ENCODE measurements at places on chromosomes 2 and 18. TPM values are rescaled to one million over a fixed set of nuclear protein-coding genes. Genes with fewer than 3 reads are reported as not detected.

DNA sequence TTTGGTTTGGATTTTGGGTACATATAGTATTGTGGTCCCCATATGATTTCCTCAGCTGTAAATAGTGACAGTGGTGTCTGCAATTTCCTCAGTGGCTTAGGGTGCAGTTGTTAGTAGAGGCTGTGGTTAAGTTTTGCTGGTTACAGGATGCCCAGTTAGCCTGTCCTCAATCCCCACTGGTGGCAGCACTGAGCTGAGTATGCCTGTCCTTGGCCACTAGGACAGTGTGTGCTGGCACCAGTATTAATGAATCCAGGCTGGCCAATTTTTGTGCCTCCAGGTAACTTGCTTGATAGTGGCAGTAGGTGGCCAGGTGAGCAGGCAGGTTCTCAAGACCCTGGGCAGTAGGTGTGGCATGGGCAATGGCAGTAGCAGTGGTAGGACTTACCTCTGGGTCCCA, 973.1 kb downstream of the TMEM182 start:
- no peak for ATAC-seq

- ATAC-seq: no peak
Measured at GRCh38 chr2:20214566-20215182, 10.3 kb downstream of the SDC1 start.

GRCh38 chr2:85978883-85979780, 90.3 kb upstream of the ST3GAL5 start:
- ATAC-seq: no peak

DNA sequence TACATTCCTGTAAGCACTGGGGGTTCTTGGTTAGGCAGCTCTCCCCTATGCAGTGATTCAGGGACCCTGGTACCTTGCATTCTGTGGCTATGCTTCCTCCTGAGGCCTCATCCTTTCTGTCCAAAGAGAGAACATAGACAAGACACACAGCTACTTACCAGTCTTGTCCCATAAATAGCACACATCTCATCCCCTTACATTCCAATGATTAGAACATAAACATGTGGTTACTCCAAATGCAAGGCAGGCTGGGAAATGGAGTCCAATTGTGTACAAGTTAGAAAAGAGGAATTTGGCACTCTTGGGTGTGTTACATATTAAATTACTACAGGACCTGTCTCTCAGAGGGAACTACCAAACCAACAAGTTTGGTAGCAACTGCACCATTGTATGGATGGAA, 171.3 kb downstream of the ARHGAP15 start:
- no peak for ATAC-seq

DNA sequence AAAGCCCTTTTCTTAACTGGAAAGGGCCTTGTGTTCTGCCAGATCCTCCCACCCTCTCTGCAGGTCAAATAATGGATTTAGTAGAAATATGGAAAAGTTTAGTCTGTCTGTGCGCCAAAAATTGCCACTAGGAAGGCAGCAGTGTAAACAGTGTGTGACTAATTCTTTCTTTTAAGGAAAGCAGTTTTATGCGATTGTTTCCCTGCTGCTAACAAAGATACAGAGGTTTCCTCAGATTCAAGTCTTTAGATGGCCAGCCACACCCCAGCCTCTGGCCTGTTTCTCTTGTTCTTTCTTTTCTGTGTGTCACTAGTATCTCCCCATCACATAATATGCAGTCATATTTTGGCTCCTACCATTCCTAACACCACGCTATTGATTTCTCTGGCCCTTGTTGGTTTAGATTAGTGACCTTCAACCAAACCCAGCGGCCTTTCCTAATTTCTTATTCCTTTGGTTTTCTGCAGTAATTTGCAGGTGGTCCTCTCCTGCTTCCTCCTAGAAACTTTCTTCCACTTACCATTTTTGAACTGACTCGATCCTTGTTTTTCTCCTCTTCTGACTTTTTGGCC, 157.4 kb downstream of the LTBP1 start:
- no peak for ATAC-seq

- ATAC-seq: no peak
Measured at GRCh38 chr2:8278709-8279354, 403.0 kb upstream of the ID2 start.

- ATAC-seq: no peak
Measured at GRCh38 chr18:12422936-12423335, 15.2 kb downstream of the PRELID3A start.

DNA sequence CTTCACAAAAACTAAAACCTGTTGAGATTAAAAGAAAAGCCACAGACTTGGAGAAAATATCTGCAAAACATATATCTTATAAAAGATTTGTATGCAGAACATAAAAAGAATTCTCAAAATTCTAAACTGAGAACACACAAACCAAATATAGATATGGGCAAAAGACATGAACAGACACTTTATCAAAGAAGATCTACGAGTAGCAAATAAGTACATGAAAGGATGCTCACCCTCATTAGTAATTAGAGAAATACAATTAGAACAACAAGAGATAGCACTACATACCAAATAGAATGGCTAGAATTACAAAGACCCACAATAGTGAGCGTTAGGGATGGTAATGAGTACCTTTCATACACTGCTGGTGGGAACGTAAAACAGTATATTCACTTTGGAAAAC, 63.9 kb upstream of the ZNF397 start:
- no peak for ATAC-seq

DNA sequence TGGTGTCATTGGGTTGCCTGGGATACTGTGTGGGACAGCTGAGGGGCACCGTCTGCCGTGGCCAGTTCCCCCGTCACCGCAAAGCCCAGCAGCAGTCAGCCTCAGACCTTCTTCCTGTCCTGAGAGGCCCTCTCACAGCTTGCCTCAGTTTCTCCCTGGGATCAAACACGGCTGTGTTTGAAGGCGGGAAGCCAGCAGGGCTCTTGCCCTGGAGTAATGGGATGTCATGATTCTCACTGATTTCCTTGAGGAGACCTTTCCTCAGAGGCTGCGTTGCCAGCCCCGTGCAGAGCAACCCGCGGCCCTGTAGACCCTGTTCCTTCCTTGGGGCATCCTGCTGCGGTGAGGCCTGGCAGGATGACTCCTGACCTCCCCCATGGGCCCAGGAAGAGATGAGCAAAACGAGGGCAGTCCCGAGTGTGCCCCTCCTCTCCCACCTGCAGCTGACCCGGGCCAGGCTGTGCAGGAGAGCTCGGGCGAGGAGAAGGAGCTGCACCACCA, 13.9 kb upstream of the NFATC1 start:
- no peak for ATAC-seq

DNA sequence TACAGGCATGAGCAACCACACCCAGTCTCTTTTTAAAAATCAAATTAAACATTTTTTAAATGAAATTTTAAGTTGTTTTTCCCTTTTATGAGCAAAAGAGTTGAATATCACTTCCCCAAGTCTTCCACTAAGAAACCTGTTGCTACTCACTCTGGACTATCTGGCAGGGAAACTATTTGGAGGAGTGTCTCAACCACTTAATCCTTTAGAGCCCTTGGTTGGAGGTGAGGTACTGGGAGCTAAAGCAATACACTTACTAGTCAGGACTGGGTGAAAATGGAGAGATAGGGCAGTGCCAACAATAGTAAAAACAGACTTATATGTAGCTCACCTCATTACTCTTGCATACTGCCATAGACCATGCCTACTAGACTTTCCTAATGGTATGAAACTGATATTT, 135.5 kb downstream of the RND3 start:
- ATAC-seq: no peak

GRCh38 chr2:11822746-11823451, 76.5 kb downstream of the LPIN1 start:
- no peak for ATAC-seq

GRCh38 chr2:118791483-118791882, 56.0 kb downstream of the EN1 start:
- no peak for ATAC-seq

DNA sequence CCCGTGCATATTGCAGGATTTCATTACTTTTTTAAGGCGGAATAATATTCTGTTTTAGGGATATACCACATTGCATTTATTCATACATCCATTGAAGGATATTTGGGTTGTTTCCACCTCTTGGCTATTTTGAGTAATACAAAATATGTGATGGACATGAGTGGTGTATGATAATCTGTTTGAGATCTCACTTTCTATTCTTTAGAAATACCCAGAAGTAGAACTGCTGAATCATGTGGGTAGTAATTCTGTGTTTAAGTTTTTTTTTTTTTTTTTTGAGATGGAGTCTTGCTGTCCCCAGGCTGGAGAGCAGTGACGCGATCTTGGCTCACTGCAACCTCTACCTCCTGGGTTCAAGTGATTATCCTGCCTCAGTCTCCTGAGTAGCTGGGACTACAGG, 201.4 kb downstream of the NYAP2 start:
- no peak for ATAC-seq

GRCh38 chr2:1990724-1991123, 246.4 kb upstream of the PXDN start:
- ATAC-seq: no peak

DNA sequence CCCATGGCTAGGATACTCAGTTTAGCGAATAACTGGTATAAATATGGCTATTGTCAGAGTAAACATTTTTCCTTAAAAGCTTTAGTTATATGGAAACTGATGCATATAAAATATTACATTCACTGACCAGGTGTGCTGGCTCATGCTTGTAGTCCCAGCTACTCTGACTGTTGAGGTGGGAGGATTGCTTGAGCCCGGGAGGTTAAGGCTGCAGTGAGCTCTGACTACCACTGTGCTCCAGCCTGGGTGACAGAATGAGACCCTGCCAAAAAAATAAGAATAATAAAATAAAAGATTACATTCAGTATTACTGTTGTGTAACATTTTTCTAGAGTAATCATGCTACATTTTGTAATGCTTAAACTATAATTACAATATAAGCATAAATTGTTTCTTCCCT, 350.4 kb upstream of the FSIP2 start:
- ATAC-seq: no peak

Gene ITGAV
- 116 TPM for total RNA-seq

Gene PPP3R1
- 29.1 TPM for total RNA-seq

Gene SERPINB10
- total RNA-seq: not detected

Gene MC4R
- total RNA-seq: 1.0 TPM

Gene DSC3
- total RNA-seq: 0.40 TPM

Gene ZBTB7C
- total RNA-seq: 7.8 TPM

Gene DSG4
- total RNA-seq: not detected

Gene CCL20
- total RNA-seq: not detected

Gene ITPRID2
- total RNA-seq: 106 TPM

Gene CNDP1
- not detected for total RNA-seq

Gene B3GNT2
- 10.5 TPM for total RNA-seq

Data from gastroesophageal sphincter (tissue), 4 donors.